ENCODE measurements at places on chromosomes 12 and 14.

- DNase-seq, result no peak
Observed at GRCh38 chr14:28690029-28690692, 76.4 kb upstream of the FOXG1 start.

DNA sequence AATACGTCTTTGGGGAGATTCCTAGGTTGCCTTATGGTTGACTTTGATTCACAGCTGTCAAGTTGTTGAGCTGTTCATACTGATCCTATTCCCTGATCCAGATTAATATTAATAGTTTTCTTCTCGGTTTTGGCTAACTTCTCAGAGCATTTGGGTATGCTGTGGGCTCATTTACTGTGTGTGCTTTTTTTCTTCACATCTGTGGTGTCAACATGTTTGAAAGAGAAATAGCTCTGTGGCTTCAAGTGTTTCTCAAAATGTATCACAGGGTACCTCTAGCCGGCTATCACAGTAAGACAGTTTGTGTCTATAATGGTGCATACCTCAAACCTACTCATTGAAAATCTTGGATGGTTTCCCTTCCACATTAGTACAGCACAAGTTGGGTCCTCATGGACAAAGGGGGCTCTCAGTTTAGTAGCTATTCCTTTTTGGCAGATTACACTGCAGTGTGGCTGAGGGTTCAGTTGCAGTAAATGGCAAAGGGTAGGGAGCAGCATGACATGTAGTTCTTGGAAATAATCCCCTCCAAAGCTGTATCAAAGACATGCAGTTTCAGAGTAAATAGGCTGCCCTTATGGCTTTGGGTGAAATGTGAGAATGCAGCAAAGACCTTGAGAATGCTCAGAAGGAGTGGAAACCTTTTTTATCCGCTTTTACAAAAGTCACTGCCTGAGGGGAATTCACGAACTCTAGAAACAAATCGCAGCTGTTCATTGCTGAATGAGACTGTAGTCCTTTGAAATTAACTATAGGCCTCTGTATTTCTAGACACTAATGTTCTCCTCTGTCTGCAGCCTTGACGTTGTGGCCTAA, 102.4 kb upstream of the ATF1 start:
- DNase-seq, result no peak

DNA sequence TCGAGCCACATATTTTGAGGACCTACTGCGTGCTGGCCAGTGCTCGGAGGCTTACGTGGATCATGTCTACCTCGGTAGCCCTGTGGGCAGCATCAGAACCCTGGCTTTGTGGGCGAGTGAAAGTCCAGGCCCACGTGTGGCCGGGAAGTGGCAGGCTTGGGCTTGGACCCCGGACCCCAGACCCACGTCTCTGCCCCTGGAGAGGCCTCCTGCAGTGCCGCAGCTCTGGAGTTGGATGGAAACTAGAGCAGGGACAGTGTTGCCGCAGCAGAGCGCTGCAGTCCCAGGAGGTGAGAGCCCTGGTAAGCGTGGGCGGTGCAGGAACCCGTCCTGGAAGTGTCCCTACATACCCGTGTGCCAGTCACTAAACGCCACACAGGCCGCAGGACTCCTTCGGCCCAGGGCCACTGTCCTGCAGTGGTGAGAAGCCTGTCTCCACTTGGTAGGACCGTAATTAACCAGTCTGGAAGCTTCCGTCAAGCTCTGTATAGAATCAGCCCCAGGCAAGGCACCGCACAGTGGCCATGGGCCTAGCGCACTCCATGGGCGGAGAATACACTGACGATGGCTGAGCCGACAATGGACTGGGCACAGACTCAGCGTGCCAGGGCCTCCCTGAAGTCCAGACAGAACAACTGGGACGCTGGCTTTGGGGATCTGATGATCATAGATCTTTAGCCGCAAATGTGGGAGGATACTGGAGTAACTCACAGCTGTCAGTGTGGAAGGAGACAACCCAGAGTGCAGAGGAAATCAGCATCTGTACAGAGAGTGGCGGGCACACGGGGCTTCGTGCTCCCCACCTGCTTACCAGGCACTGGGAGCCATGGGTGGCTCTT, 219.5 kb downstream of the KIF26A start:
- no peak for DNase-seq

- no peak for DNase-seq
Observed at GRCh38 chr14:54556535-54556934, 10.4 kb upstream of the SAMD4A start.

- no peak for DNase-seq
Observed at GRCh38 chr12:11877869-11878780, 192.6 kb upstream of the BCL2L14 start.

DNA sequence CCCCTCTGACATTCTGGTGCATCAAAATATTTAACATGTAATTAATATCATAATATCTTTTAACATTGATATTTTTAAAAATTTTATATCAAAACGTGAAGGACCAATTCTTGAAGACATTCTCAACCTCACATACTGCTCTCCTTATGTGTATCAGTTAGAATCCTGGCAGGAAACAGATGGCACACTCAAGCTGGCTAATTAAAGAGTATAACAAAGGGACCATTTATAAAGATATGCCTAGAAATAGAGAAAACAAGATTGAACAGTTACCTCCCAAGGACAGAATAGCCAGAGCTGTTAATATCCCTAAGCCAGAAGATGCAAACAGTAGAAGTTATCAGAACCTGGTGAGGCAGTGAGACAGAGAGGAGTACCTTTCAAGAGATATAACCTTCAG, 368.7 kb downstream of the NELL2 start:
- DNase-seq, result no peak

DNA sequence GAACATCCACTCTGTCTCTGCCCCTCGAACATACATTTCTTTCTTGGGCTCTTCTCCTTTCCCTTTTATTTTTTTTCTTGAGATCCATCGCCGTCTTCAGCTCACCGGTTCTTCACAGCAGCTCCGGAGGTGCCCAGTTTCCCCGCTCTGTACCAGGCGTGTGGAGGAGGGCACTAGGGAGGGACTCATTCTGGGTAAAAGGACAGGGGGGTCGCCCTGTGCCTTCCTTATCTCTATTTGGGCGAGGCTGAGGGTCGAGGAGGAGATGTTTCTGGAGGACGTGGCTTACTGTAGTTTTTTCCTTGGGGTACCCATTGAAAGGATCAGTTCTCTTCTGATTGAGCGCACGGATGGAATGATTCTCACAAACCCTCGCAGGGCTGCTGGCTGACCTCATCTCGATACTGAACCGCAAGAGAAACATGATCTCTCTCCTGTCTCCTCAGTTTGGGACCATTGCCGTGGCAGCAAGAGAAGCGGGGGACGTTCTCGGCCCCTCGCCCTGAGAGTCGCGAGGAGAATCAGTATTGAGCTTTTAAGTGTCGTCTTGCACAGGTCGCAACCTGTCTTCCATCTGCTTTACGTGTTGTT, 386 bp downstream of the LIN52 start:
- DNase-seq, result no peak

- no peak for DNase-seq
Observed at GRCh38 chr14:54487771-54488170, 1.0 kb downstream of the GMFB start.

DNA sequence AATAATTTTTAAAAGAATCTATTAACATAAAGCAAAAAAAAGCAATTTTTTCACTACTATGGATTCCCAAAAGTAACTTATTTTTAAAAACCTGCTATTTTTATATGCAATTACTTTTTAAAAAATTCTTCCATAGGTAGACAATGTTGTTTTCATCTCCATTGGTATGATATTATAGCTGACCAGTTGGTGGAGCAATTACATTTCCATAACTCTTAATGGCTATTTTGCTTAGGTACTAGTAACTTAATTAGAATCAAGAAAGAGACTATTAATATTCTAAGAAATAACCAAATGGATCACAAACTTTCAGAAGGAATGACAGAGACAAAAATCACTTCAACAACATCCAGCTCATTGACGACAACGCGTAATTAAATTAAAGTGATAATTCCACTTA, 64.7 kb upstream of the PTCSC3 start:
- no peak for DNase-seq

DNA sequence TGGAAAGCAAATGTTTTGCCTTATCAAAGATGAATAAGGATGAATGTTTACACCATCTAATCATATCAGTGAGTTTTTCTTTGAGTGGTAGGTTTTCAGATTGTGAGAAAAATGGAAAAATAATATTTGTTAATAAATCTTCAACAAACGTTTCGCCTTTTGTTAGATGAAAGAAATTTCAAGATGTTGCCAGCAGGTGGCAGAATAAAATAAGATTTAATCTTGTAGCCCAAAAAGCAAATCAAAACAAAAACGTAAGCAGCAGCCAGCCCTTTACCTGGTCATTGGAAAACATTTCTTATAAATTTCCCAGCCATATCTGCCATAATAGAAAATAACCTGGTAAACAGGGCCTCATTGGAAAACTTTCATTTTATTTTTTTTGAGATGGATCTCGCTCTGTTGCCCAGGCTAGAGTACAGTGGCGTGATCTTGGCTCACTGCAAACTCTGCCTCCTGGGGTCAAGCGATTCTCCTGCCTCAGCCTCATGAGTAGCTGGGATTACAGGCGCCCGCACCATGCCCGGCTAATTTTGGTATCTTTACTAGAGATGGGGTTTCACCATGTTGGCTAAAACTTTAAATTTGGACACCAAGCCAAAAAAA, 15.4 kb upstream of the TMEM120B start:
- peak; percentile 51 for DNase-seq

DNA sequence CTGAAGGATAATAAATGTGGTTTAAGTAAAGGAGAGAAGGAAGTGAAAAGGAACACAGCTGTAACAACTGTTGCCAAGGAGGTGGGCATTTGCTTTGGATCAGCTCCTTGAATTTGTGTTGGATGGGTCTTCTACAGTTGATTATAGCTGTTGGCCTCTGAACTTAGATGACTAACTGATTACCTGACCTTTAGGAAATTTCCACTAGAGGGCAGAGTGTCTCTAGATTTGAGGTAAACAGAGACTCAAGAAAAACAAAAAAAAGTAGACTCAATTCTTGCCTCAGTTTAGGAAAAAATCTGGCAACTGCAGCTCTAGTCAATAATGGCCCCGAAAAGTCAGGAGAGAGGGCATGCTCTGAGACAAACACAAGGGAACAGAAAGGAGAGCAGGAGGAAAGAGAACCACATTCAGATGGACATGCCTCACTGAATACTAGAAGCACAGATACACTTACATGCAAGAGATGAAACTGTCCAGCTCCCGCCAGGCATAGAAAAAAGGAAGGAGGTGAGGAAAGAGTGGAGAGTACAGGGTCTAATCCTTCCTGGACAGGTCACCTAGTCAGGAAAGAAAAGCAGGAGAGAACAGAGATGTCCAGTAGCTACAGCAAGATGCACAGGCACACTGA, 20.6 kb downstream of the COX14 start:
- no peak for DNase-seq

DNA sequence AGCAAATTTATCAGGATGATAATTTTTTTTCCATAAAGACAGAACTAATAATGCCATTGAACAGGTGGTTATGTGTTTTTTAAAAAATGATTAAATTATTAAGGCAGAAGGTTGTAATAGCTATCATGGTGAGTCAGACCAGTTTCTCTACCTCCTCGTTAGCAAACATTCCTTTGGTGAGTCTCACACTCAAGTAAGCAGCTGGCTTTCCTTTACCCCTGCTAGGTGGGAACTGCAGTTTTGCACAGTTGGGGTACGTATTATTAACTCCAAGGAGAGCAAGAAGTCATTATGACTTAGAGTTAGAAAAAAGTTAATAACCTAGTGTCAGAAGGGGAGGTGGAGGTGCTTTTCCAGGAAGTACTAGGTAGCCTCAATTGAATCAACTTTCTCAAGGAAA, 165.3 kb downstream of the SNAPC1 start:
- no peak for DNase-seq

DNA sequence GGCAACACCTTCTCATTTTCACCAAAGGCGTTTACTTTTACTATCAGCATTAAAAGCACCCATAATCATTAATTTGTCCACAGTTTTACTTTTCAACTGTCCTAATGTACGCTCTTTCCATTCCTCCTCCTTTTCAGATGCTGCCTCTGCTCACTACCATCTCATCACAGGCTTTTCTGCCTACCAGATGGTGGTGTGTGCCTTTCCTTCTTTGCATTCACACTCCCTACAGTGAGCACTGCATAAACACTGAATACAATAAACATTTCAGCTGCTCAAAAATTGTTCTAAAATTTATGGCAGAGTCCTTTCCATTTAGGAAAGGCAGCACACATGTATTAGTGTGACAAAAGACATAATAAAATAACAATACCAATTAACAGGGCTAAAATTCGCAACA, 435.7 kb downstream of the GXYLT1 start:
- no peak for DNase-seq

DNA sequence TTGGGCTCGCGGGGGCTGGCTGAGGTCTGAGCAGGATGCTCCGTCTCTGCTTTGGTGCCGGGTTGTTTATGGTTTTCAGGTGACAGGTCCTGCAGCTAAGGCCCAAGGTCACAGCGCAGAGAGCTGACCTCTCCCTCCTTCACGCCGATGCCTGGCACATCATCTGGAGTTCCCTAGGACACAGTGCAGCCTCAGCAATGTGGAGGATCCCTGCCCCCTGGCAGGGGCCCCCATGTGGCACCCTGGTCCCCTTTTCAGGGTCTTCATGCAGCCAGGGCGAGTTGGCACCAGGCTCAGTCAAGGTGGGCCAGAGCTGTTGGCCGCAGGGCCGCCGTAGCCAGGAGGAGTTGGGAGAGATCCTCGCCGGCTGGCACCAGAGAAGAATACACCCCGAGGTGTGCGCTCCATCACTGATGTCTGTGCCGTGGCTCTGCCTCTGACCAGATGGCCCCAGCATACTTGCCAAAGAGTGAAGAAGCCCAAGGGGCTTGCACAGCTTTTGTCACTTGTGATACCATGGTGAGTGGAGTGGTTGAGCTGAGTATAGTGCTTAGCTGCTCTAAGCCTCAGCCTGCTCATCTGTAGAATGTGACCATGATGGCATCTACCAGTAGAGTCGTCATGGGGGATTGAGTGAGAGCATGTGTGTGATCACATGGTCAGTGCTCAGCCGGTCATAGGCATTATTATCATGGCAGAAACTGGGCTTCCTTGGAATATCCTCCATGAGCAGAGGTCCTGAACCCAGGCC, 11.0 kb downstream of the TPCN1 start:
- DNase-seq, result no peak

- peak; percentile 78 for DNase-seq
Observed at GRCh38 chr12:51269174-51270066, 795 bp downstream of the SMAGP start.

- no peak for DNase-seq
Observed at GRCh38 chr12:15693228-15693911, 95.8 kb downstream of the EPS8 start.

- no peak for DNase-seq
Observed at GRCh38 chr14:104546591-104547309, 32.8 kb upstream of the C14orf180 start.

DNA sequence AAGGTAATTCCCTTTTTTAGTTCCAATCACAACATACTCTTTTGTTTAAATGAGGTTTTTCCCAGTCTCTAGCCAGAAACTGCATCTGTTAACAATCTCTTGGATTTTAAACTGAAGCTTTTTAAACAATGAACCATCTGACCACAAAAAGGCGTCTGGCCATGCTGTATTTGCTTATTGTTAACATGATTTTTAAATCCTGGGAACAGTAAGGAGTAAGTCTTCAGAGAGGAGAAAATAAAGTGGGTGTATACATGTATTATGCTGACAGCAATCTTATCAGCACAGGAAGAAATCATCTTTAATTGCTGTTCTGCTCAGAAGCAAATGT, 106.2 kb downstream of the DAAM1 start:
- DNase-seq, result no peak
